ENCODE measurements at places on chromosomes 7 and 10.
A peak's percentile ranks its signal among the peaks of the same experiment; 100 is the strongest.

DNA sequence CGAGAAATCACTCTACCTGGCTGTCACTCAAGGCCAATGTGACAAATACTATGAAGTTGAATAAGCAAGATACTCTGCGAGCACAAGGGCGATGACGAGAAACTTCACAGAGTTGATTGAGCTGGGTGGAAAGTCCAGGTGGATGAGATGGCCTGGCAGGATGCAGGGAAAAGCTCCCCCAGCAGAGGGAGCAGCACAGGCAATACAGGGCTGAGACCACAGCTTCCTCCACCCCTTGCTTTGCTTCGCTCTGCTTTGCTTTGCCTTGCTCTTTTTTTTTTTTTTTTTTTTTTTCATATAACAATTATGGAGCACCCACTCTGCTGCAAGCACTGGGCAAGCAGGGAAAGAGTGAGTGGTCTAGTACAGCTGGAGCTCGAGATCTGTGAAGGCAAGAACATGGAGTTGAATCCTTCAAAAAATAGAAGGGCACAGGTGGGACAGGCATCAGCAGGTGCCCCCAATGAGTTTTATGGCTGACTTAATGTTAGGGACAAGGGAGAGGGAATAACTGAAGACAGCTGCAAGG lies 88.3 kb downstream of the CABCOCO1 start:
- DNase-seq = no peak

- DNase-seq = no peak
These were observed 7.3 kb downstream of the CDHR1 start for GRCh38 chr10:84201682-84202081.

- DNase-seq = no peak
These were observed 115.4 kb downstream of the RPS24 start for GRCh38 chr10:78148961-78149612.

DNA sequence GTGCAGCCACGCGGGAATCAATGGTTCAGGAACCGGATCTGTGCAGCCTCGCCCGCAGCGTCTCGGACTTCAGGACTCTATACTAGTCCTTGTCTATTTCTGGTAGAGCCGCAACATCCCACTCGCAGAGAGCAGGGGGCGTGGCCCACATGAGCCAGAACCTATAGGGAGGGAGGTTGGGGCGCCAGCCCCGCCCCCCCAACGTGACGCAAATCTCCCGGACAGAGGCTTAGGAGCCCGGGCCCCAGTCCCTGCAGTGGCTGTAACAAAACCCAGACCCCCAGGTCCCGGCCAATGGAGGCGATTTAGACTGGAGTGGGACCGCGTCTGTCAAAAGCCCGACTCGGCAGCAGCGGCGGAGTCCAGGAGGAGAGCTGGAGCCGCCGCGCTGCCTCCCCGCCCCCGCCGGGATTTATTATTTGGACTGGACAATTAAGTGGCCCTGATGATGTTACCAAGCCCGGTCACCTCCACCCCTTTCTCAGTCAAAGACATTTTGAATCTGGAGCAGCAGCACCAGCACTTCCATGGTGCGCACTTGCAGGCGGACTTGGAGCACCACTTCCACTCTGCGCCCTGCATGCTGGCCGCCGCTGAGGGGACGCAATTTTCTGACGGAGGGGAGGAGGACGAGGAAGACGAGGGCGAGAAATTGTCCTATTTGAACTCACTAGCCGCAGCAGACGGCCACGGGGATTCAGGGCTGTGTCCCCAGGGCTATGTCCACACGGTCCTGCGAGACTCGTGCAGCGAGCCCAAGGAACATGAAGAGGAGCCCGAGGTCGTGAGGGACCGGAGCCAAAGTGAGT lies at the start of gene NKX2-3:
TSS of gene NKX2-3 (plus strand) at position 256 of the 809 bp plus-strand sequence. CDS start at position 446, 190 bp downstream.
- DNase-seq = no peak

DNA sequence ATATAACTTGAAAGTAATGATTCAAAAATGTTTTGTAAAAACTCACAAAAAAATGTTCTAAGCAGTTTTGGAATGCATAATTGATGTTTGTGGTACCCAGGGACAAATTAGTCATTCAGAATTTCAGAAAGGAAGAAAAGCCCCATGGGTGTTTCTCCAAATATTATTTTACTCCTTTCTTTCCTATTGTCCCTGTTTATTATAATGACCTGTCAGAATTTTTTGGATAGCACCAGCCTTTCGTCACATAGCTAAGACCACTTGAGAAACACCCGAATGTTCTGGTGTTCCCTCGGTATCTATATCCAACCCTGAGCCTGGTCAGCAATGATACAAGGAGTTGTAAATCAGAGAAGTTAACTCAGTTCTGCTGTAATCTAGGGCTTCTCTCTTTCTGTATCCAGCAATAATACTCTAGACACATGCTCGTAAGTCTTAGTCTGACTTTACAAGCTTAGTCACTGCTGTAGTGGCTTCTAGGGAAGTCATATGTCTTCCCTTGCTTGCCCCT lies 64.8 kb upstream of the MEOX2 start:
- no peak for DNase-seq

GRCh38 chr7:7931626-7932025 lies 37.0 kb upstream of the GLCCI1 start:
- DNase-seq = peak; percentile 77

GRCh38 chr10:22634093-22634492 lies 80.3 kb downstream of the PIP4K2A start:
- DNase-seq = no peak

GRCh38 chr7:151461096-151461941 lies 21.4 kb upstream of the CRYGN start:
- DNase-seq = no peak

GRCh38 chr7:4645246-4645645 lies 36.8 kb upstream of the FOXK1 start:
- no peak for DNase-seq

DNA sequence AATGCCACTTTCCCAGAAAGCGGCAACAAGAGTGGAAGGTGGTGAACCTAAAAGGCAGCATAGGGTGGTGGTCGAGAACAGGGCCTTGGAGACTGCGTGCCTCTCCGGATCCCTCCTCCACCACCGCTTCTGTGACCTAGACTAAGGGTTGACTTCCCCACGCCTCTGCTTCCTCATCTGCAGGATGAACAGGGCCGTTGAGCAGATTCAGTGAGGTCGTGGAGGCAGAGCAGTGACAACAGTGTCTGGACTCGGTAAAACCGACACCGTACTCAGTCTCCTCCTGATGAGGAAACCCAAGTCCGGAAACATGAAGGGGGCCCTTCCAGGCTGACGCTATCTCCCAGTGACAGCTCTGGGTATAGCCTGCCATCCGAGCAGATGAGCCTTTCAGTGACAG lies 162.6 kb downstream of the CELF2 start:
- no peak for DNase-seq

DNA sequence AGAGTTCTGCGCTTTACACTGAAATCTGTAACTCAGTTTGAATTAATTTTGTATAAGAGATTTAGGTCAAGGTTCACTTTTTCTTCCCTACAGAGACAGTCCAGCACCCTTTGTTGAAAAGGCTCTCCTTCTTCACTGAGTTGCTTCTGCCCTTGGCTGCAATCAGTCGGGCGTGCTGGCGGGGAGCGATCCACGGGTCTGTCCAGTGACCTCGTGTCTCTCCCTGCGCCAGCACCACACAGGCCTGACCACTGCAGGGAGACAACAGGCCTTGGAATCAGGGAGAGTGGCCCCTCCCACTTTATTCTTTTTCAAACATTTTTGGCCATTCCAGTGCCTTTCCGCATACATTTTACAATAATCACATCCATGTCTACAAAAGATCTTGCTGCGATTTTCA lies 66.9 kb downstream of the AMZ1 start:
- DNase-seq = no peak

DNA sequence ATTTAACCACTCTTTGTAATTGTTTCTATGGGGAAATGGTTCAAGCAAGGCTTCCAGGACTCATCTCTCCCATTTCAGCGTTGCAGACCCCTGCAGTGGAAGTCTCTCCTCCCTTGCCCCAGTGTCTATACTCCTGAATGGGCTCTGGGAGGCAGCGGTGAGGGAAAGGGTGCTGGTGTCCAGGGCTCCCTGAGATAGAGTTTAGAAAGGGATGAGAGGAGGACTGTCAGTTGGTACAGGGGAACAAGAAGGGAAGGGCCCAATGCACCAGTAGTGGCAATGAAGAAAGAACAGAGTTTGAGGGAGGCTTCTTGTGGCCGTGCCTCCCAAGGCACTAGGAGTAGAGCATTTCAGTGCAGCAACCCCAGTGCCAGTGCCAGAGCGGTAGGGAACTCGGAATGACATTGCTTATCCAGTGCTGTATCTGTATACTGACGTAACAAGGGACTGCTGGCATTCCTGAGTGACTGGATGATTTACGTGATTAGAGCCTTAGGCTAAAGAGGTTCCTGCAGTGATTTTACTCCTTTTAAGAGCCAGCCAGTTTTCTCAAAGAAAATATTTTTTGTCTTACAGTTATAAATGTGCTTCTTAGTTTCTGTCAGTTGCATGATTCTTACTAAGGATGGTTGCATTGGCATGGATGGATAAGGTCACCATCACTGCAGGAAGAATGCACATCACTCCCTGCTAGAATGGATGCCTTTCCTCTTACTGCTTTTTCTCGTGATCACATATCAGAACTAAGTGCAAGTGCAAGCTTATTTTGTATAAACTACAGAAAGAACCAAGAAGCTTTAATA lies 28.0 kb downstream of the PRPF18 start:
- DNase-seq = no peak

DNA sequence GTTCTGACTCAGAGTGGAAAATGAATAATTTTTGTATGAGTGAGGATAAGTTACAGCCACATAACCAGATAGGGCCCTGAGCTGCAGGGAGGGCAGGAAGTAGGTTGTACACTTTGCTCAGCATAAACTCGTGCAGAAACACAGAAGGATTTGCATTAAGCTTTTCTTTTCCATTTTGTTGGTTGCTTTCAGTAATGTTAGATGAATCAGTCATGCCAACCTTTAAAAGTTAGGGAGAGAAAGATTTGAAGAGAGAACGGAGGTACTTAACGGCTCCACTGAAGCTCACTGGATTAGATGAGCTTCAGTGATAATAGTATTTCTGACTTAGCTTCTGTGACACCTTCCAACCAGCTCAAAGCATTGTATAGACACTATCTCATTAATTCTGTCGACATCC lies 348.1 kb downstream of the GATA3 start:
- no peak for DNase-seq

GRCh38 chr7:85019176-85019575 lies 167.7 kb downstream of the SEMA3D start:
- DNase-seq = no peak

DNA sequence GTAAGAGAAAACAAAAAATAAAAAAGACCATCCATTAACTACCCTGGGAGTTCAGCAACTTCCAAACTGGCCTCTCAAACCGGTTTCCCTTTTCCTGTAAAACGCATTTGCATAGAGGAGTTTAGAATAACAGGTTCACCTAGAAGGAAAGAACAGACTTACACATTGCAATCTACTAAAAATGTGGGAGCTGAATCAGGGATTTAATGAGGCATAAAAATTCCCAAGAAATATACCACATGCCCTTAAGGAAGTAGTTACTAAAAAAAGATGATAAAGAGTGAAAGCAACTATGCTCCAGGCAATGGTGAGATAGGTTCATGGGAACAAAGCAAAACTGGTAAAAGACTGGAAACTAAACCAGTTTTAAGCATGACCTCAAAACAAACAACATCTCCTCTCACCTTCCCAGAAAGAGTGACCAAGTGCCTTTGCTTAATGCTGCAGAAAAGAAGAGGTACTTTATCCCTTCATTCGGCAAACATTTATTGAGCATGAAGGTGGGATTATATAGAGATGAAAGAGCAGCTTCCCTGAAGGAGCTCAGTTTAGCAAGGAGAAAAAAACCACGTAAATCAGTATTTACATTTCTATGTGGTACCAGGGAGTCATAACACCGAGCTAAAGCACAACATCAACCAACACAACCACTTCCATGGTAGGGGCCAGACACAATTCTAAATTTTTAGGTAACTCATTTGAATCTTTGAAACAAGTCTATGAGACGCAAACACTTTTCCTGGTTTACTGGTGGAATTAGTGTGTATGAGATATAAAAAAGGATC lies 152.8 kb downstream of the SGMS1 start:
- DNase-seq = no peak

GRCh38 chr10:100531761-100532160 lies 2.1 kb upstream of the NDUFB8 start:
- DNase-seq = no peak

DNA sequence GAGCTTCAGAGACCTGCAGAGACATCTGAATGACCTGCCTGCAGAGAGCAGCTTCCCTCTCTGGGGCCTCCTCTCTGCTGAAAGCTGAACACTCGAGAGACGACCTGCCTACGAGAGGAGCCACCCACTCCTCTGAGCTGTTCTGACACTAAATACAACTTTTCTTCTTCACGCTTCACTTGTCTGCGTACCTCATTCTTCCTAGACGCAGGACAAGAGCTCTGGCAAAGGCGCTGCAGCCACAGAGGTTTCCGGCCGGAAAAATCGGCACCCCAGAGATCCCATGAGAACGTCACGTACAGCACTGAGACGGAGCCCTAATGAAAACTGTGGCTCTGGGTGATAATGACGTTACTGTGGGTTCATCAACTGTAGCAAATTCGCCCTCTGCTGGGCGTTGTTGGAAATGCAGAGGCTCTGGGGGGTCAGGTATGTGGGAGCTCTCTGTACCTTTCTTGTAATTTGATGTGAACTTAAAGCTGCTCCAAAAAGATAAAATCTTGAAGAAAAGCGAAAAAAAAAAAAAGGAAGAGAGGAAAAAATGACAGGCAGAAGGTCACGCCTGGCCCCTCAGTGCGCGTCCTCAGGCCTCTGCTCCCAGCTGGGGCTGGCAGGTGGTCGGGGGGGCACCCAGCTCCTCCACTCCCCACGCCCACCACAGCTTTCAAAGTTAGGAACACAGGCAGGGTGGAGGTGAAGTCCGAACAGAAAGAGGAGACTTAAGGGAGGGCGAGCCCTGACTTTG lies 120.7 kb downstream of the DYNC2I1 start:
- DNase-seq = peak; percentile 17

- no peak for DNase-seq
These were observed 69.5 kb upstream of the ZNF438 start for GRCh38 chr10:31101123-31101522.

- peak; percentile 17 for DNase-seq
These were observed 46.1 kb downstream of the ARMH3 start for GRCh38 chr10:102009801-102010425.

DNA sequence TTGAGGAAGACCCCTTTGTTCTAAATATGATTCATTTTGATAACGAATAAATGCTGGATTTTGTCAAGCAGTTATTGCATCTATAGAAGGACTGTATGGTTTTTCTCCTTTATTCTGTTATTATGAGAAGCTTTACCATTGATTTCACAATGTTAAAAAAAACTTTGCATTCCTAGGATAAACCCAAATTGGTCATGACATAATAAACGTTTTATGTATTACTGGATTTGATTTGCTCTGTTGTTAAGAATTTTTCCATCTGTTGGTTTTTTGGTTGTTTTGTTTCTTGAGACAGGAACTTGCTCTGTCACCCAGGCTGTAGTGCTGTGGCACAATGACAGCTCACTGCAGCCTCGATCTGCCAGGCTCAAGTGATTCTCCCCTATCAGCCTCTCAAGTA lies 2.2 kb upstream of the DNA2 start:
- DNase-seq = no peak

GRCh38 chr7:94182721-94183120 lies 178.6 kb upstream of the BET1 start:
- no peak for DNase-seq

- no peak for DNase-seq
These were observed 108.3 kb downstream of the GLI3 start for GRCh38 chr7:42128703-42129102.
